Activated T-helper 1 cell treated with anti-CD3 and anti-CD28 coated beads, Interleukin-2, amount 50 U/mL, for 16 hours (primary cell): ENCODE measurements at places on chromosomes 16 and 17.

DNA sequence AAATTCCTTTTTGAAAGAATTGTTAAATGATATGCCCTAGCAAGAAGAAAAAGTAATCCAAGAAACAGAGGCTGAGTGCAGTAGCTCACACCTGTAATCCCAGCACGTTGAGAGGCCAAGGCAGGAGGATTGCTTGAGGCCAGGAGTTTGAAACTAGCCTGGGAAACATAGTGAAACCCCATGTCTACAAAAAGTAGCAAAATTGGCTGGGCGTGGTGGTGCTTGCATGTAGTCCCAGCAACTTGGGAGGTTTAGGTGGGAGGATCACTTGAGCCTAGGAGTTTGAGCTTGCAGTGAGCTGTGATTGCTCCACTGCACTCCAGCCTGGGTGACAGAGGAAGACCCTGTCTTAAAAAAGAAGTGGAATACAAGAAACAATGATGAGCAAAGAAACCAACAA, 56.1 kb downstream of the NT5M start:
- DNase-seq = no peak

DNA sequence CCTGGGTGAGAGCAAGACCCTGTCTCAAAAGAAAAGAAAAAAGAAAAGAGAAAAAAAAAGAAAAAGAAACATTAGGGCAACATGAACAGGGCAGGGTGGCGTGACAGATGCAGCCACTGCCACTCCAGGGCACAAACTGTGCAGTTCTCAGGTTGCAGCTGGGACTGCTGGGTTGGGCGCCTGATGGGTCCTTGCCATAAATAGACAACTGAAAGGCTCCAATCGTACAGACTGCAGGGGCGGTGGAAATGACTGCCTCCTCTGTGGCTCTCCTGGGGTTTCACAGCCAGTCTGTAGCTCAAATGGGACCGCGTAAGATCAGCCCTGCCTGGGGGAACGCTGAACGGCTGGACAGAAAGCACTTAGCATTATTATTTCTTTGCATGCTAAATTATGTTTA, 130.7 kb downstream of the CPPED1 start:
- DNase-seq = no peak

DNA sequence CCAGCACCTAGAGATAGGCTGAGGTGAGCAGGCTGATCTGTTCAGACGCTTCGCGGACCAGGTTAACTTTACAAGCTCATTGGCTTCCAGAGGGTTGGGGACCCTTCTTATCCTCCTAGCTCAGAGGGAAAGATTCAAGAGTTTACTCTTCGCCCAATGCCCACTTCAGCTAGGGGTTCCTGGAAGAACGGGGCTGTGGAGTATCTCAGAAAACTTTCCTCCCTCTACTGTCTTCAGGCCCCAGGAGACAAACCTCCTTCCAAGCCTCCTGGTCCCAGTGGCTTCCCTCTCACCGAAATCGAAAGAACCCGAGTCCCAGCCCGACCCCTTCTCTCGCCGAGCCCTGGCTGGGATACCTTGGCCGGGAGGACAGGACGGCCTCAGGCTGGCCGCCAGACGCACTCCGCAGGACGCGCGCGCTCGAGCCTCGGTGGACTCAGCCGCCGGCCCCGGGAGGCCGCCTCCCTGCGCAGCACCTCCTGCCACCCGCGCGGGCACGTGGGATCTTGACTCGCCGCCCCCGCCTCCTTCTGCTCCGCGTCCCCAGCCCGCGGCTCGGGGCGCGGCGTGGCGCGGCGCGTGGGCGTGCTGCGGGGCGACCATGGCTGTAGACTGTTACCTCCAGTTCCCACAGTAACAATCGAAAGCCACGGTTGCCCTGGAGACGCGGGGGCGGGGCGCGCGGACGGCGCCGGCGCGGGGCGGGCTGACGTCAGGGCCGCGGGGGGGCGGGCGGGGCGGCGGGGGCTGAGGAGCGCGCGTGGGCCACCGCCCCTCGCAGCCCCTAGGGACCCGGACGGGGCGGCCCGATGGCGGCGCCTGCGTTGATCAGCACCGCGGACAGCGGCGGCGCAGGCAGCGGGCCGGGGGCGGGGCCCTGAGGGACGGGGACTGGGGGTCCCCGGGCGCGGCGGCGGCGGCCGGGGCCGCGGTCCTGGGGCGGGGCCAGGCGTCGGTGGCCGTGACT, 5.3 kb upstream of the HIC1 start:
- DNase-seq = peak; percentile 88

DNA sequence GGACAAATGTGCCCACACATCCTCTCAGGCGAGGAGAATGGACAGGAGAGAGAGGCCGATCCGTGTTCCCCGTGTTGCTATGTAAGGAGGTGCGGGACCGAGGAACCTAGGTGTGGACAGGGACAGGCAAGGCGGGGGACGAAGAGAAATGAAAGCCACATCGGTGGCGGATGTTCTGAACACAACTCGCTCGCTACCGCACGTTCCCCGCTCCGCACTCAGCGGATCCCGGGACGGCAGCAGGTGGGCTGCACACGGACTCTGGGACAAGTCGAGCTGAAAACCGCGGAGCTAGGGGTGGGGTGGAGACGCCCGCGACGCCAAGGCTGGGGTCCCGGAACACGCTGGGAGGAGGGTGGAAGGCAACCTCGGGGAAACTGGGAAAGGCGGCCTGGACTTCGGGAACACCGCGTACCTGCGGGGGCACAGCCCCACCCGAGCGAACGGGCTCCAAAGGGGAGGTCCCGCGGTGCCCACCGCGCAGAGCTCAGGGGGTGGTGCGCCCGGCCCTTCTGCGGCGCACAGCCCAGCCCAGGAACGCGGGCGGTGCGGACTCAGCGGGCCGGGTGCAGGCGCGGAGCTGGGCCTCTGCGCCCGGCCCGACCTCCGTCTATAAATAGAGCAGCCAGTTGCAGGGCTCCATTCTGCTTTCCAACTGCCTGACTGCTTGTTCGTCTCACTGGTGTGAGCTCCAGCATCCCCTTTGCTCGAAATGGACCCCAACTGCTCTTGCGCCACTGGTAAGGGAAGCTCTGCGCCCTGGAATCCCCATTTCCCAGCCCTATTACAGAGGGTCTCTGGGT, at the start of gene MT1E:
Gene MT1E, plus strand, starts transcription at position 642 of the 803 bp plus-strand sequence. Its CDS starts 71 bp downstream, at position 713.
- peak; percentile 16 for DNase-seq

- DNase-seq = no peak
These were observed 10.2 kb downstream of the ARSG start for GRCh38 chr17:68301438-68301959.

DNA sequence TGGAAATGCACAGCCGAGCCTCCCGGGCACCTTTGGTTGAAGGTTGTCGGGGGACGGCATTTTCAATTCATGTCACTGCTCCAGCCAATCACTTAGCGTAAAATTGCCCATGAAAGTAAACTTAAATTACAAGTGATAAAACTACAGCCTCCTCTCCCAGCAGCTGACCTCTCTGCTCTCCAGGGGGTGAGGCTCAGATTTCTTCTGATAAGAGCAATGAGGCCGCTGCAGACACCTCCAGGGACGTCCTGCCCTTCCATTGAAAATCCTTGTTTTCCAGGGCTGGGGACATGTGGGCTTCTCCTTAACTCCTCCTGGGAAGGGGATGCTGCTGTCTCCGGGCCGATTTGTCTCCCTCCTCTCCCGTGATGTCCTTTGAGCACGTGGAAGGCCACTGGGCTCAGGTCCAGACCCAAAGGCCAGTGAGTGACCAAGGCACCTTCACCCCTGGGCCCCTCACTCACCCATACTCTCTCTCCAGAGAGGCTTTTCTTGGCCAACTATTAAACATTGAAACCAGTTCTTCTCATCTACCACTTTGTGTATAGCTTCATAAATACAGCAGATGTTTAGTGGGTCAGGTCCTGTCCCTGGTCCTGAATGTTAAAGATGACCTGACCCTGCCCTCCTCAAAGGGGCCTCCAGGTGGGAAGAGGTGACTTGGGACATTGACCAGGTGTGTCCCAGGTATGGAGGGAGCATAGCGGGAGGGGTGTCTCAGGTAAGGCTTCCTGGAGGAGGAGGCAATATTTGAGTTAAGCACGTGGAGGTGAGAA, 52.3 kb downstream of the MGAT5B start:
- no peak for DNase-seq

DNA sequence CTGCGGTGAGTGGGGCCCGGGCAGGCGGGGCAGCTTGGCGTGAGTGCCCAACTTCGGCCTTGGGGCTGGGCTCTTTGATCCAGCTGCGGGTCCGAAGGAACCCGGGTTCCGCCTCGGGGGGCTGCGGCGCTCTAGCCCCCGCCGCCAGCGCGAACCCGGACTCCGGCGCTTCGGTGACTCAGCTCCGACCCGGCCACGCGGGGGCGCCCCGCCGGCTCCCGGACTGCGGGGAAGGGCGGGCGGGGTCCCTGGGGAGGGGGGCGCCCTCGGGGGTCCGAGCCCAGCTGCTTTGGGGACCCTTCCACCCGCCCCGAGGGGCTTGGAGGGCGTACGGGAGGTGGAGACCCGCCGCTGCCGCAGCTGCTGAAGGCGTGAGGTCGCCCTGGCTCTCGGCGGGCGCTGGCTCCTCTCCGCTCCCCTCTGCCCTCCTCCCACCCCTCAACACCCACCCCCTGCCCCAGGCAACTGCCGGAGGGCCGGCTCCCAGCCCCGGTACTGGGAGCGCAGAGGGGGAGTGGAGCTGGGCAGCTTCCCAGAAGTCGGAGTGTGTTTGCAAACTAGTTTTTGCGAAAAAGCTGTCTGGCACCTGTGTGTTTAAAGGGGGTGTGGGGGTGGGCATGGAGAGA, 516 bp downstream of the CPNE2 start:
- DNase-seq = peak; percentile 37

- no peak for DNase-seq
These were observed 3.1 kb downstream of the MRC2 start for GRCh38 chr17:62630365-62631085.

DNA sequence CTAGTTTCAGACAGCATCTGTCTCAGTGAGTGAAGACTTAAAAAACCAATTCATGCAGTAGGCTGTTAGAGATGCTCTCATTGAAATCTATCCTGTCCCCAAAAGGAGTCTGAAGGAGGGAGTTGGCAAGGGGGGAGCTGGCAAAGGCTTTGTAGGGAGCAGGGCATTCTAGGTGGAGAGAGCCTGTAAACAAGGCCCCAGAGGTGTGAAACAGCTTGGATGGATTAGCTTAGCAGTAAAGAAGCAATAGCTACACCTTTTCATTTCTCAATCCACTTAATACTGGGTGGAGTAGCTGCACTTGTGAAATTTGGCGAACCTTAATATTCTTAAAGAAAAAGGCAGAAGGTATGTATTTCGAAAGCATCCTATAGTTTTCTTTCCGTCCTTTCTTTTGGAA, 61.8 kb downstream of the KSR1 start:
- no peak for DNase-seq

GRCh38 chr17:73427198-73427597, 115.4 kb upstream of the CDC42EP4 start:
- DNase-seq = no peak

DNA sequence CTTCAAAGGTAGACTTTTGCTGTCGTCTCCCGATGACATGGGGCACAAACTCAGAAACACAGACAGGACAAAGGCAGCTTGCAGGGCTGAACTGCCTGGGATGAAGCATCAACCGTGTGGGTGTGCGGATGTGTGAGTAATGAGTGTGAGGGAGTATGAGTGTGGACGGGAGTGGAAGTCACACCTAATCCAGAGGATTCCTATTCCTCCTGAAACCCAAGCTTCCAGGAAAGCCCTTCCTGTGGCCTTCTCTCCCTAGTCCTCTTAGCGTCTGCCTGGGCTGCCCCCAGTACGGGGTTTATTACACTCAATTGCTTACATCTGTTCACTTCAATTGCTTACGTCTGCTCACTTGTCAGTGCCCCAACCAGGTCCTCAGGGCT, 2.3 kb upstream of the IL4R start:
- no peak for DNase-seq

GRCh38 chr17:42913522-42913921, 12.9 kb downstream of the G6PC1 start:
- no peak for DNase-seq

DNA sequence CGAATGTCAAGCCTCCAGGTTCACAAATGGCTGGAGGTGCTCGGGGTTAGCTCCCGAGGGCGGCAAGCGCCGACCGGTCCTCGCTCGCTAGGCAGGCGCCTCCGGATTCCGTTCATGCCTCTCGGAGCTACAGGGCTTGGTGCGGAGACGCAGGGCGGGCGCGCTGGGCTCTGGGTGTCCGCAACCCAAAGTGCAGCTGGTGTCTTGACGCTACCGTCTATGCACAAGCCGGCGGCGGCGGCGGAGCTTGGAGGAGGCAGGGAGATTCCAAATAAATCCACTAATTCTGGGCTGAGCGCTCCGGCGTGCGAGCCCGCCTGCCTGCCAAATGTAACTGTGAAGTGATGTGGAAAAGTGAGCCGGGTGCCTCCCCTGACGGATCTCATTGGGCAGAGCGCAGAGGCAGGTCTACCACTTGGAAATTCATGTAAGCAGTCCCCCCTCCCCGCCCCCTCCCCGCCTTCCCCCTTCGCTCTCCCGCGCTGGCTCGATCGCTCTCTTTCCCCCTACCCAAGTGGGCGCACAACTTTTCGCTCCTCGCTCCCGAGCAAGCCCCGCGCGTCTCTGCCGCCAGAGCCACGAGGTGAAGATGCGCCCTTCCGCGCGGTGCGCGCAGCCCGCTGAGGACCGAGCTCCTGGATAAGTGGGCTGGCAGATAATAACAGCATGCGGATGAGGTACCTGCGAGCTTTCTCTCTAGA, at the start of gene CDH8:
Gene CDH8, minus strand, starts transcription at position 338 of the 701 bp plus-strand sequence. CDS start 15,035 bp downstream, outside the sequence.
- DNase-seq = no peak

DNA sequence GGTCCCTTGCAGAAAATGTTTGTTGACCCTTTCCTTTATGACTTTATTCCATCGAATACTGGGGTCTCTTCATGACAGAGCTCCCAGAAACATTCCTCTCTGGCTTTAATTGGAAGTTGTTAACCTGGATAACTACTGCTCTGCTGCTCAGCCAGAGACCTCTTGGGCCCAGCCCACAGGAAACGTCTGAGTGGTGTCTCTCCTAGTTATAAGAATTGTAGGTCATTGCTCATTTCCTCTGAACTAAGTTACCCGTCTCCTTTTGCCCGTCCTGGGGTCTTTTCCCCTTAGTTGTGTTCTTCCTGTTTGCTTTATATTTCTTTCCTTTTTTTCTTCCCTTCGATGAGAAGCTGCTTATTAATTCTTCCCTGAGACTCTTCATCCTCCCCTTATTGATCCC, 9.0 kb downstream of the MAP2K6 start:
- DNase-seq = no peak
